ENCODE measurements at places on chromosomes 12 and 14.

DNA sequence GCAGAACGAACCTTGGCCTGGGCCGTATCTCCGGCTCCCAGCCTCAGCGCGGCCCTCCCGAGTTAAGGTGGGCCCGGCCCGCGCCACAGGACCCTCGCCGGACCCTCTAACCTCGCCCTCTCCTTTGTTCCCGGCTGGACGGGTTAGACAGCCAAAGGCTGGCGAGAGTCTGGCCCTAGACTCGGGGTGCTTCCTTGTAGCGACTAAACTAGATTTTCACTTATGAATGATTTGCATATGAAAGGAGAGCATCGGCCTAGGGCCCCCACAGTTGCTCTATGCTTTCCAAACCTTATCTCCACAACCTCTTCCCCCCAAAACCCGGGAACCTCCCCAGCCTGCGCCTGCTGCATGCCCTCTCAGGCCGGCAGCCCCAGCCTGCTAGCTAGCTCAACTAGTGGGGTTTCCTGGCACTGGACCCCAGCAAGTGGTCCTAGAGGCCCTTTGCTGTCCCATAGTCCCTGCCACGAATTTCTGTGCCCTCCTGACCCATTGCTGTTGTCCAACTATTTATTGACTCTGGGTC is 2.0 kb downstream of the HOXC5 start:
- DNase-seq = no peak

GRCh38 chr12:78101946-78102635 is 271.4 kb downstream of the NAV3 start:
- DNase-seq = no peak

- DNase-seq = no peak
Measured at GRCh38 chr14:95498622-95499353, 17.7 kb downstream of the SYNE3 start.

DNA sequence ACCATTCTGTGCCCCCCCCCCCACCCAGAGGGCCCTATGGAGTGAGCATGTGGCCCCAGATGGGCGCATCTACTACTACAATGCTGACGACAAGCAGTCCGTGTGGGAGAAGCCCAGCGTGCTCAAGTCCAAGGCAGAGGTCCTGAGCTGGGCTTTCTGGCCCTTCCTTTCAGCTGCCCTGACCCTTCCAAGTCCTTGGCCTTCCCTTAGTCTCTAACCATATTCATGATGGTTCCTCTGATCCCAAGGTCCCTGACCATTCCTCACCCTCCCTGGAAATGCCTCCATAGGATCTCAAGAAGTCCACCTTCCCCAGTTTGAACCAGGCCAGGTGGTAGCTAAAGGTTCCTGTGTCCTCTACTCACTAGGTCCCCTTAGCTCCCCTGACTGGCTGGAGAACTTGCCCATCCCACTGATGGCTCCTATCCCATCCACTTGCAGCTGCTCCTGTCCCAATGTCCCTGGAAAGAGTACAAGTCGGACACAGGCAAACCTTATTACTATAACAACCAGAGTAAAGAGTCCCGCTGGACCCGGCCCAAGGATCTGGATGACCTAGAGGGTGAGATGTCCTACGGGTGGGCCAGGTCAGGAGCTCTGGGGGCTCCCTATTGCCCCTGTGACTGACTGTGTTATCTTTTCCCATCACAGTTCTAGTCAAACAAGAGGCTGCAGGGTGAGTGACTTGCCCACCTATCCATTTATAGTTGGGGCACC is 9.8 kb downstream of the PRPF40B start:
- DNase-seq = no peak

DNA sequence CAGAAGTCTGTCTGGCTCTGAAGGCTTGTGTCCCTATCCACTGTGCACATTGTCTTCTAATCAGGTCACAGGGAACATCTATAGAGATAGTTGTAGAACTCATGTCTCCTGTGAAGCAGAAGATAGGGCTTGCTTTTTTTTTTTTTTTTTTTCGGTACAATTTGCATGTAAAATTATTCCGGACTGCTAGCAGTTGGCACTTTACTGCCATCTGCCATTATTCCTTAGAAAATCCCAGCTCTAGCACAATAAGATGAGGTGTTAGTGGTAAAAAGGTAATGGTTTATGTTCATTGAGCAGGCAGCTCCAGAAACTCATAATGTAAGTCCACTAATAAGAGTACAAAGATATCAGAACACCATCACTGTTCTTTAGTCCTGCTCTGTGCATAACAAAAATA is 8.7 kb downstream of the MYRFL start:
- DNase-seq = no peak

- no peak for DNase-seq
Measured at GRCh38 chr14:60651086-60651795, 2.0 kb upstream of the SIX1 start.

DNA sequence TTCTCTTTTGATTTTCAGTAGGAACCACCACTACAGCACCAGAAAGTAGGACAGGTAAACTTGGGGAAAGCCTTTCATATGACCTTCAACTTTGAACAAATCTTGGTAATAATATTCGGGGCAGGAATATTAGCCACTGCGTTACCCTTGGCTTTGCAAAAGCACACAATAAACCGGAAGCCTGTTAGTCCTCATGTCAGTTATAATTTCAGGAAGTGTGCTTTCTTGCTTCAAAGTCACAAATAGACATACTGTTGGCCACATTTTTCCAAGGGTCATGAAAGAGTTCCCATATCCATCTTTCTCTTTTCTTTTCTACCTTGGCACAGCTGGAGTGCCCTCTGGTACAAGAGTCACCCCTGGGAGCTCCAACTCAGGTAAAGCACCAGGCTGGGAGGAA is 167.2 kb upstream of the CNTN1 start:
- DNase-seq = no peak

DNA sequence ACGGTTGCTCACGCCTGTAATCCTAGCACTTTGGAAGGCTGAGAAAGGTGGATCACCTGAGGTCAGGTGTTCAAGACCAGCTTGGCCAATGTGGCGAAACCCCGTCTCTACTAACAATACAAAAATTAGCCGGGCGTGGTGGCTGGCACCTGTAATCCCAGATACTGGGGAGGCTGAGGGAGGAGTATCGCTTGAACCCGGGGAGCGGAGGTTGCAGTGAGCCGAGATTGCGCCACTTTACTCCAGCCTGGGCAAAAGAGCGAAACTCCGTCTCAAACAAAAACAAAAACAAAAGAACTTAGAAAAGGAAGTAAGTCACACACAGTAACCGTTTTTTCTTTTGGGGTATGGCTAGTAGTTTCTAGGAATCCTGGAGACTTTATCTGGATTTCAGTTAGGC is 1.7 kb upstream of the PALS1 start:
- no peak for DNase-seq

- DNase-seq = no peak
Measured at GRCh38 chr12:87196321-87196720, 832.9 kb downstream of the C12orf50 start.

GRCh38 chr14:51209457-51209856 is 30.6 kb upstream of the TMX1 start:
- no peak for DNase-seq

DNA sequence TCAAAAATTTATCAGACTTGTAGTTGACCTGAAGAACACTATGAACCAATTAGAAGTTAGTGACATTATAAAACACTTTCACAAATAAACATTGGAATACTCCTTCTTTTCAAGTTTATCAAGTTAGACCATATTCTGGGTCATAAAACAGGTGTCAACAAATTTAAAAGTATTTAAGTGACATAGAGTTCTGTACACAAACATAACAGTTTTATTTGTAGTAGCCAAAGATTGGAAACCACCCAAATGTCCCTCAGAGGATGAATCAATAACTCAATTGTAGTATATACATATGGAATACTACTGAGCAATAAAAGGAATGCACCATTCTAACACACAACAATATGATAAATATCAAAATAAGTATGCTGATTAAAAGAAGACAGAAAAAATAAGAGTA is 23.6 kb upstream of the OR11G2 start:
- DNase-seq = no peak

DNA sequence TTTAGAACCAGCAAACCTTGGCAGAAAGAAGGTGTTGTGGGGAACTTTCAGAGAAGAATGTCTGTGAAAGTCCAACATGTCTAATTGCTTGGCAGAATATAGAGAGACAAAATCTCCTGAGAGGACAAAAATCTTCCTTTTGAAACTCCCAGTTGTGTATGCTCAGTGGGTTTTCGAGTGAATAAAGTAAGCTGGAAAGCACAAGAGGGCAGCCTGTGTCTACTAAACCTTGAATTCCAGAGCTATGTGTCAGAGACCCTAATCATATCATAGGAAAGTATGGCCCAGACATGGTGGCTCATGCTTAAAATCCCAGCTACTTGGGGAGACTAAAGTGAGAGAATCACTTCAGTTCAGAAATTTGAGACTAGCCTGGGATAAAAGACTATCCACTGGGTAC is 661.2 kb downstream of the SLC16A7 start:
- DNase-seq = no peak

DNA sequence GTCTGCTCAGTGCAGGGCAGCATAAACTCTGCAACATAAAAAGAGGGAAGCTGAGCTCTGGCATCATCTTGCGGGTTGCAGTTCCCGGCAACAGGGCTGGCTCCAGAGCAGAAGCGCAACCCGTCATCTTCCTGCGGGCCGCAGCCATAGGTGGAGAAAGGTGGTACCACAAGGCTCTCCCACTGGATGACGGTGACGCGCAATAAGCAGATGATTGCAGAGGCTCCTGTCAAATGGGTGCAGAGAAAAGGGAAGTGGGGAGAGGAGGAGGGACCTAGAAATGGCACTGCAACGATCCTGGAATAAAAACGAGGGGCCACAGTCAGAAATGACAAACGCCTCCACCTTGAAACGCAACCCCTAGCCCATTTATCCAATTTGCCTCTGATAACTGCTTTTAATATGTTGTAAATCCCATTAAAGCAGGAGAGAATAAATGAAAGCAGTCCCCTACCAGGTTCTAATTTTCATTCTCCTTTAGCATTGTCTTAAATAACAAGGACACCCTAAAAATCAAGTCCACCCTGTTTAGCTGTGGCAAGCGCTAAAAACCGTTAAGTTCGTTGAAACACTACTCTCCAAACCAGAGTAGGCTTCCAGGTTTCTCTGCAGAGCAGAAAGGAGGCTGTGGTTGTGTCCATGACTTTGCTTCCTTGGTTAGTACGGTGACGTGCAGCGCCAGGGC is 30.9 kb upstream of the TUBA1C start:
- DNase-seq = no peak

GRCh38 chr12:110775997-110776396 is 33.3 kb upstream of the PPP1CC start:
- DNase-seq = no peak

- DNase-seq = no peak
Measured at GRCh38 chr12:118714051-118714460, 267.3 kb upstream of the SRRM4 start.

GRCh38 chr12:44851586-44851985 is 24.5 kb downstream of the NELL2 start:
- DNase-seq = no peak

- peak; percentile 70 for DNase-seq
Measured at GRCh38 chr14:61280526-61281185, 482 bp downstream of the TMEM30B start.

- no peak for DNase-seq
Measured at GRCh38 chr14:68888883-68889282, 90.2 kb downstream of the ACTN1 start.

GRCh38 chr14:30808576-30808975 is 65.8 kb upstream of the COCH start:
- DNase-seq = no peak

DNA sequence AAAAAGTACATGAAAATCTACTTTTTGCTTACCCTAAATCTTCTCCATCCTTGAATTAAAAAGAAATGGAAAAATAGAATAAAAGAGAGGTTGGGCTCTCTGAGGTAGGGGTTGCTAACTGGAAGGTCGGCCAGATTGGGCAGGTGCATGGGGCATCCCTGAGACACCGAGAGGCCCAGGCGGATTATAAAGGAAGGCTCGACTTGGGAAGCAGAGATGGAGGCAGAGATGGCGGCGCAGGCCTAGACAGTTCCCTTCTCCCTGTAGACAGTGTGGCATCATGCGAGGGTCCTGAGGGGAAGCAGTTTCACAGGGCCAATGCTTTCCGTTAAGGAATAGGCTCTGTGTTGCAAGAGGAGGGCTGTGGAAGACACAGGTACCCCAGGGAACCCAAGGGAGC is 3.7 kb upstream of the KRT74 start:
- DNase-seq = no peak

DNA sequence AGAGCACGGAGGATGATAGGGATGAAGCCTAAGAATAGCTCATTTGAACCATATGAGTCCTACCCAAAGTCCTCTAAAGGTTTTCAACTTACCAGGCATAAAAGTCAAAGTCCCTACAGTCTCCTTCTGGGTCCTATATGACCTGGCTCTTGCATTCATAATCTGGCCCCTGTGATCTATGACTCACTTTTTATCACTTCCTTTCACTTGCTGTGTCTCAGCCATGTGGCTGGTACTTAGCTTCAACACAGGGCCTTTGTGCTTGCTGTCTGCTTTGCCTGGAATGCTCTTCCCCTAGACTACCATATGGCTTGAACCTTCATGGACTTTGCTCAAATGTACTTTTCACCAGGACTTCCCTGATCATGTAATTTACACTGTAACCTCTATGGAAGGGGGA is 137.6 kb upstream of the TMTC1 start:
- no peak for DNase-seq

DNA sequence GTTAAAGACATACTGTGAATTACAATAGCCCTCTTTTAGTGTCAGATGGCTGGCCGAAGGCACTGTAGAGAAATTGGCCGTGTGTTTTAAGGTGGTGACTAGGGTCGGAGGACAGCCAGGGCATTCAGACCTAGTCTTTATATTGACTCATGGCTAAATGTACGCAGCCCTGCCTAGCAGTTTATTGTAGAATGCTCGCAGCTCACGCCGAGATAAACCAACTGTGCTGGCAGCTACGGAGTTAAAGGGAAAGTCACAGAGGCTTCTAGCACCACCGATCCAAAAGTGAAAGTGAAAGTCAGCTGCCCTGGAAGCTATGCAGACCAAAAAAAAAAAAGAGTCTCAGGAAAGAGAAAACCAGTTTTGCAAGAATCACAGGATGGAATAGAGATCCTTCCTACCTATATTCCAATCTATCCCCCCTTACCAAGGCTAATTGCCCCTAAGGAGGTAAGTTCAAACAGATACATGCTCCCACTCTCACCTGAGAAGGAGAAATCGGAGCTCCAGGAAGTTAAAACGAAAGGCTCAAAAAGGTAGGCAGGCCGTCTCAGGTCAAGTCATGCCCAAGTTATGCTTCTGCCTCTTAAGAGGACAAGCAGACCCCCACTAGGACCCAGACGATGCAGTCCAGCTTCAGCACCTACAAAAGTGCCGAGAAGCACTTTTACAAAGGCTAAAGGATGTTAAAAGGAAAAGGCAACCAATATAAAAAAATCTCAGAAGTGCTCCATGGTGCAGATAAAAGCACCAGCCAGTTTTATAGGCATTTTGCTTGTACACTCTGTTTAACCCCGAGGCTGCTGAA is 24.8 kb downstream of the KLRK1 start:
- DNase-seq = no peak

GRCh38 chr14:41957459-41957858 is 350.8 kb downstream of the LRFN5 start:
- no peak for DNase-seq
